CD8-positive, alpha-beta T cell (primary cell): ENCODE measurements at places on chromosomes 7 and 10.

DNA sequence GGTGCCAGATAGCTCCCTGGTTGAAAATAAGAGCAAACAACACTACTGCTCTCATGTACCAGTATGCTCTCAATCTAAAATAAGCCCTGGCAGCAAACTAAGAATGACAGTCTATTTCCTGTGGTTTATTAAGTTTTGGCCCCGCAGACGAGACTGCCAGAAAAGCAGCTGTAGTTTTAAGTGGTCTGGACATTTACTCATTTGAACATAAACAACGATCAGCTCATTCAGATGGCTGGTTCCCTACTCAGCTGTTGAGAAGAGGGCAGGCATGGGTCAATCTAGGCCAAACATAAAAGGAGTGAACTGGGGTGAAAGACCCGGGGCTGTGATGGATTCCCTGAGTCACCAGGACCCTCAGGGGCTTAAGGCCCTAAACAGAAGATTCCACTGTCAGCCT is 4.5 kb downstream of the TRIL start:
- no peak for DNase-seq

GRCh38 chr10:15624401-15625196 is 95.1 kb downstream of the ITGA8 start:
- no peak for DNase-seq

DNA sequence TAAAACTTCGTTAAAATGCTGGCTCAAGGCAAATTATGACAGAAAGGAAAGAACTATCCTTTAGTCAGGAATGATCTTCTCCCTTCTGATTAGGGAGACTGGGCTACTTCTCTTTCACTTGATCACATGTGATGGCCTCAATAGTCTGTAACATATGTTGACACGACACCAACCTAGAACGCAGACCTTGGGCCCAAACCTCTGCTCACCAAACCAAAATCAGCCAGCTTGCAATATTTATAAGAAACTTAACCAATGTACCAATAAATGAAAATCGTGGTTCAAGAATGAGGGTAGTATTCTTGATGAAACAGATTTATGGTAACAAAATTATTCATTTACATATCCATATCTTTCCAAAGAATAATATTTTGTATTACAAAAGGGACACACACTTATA is 361.6 kb downstream of the SORCS1 start:
- no peak for DNase-seq

DNA sequence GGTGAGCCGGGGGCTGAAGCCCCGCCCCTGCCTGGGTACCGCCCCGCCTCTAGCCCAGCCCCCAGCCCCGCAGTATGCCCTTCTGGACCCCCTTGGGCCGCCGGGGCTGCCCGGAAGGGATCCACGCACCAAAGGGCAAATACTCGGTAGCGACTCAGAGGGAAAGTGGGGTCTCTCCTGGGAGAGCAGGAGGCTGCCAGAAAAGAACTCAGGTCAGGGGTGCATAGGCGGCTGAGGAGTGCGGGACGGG is 796 bp downstream of the FBXL15 start:
- DNase-seq, result no peak

DNA sequence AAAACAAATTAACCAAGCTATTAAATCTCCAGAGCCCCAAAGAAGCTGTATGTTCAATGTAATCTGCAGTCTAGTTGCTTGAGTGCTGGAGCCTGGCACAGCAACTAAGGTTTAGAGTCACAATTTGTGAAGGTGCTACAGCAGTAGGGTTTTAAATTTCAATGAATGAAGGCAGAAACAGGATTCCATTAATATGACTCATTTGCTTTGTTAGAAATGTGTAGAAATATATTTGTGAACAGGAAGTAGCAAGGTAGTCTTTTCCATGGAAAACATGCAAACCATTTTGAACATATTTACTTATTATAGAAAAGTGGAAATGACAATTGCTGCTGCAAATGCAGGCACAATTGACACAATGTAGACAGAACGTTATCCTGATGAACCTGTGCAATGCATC is 149.0 kb upstream of the STEAP4 start:
- no peak for DNase-seq

DNA sequence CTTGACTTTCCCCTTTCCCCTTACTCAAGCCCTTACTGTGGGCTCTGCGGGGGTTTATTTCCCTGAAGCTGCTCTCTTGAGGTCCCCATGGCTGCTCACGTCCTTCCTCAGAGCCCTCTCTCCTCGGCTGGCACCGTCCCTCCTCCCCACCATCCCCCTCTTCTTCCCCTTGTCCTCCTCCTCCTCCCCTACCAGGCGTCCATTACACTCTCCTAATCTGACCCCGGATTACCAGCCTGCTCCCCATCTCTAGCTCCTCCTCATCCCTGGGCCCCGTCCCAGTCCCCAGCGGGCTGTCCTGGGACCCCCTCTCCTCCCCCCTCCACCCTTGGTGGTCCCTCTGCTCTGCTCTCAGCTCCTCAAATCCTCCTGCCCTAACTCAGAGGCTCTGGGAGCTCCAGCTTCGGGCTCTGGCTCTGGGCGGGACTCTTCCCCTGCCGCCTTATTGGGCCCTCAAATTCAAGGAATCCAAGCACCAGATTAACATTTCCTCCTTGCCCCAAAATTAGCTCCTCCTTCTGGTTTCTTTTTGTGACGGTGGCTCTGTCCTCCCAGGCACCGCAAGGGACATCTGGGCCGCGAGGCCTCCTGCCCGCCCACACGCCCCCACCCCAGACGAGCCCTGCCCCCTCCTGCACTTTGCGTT is 48.5 kb upstream of the LEP start:
- DNase-seq, result no peak
